Stimulated activated CD4-positive, alpha-beta T cell treated with anti-CD3 and anti-CD28 coated beads, Interleukin-12 subunit alpha, Interleukin-12 subunit beta, amount 100 ng/mL, for 24 hours (primary cell): ENCODE measurements at places on chromosomes 3 and 15.

DNA sequence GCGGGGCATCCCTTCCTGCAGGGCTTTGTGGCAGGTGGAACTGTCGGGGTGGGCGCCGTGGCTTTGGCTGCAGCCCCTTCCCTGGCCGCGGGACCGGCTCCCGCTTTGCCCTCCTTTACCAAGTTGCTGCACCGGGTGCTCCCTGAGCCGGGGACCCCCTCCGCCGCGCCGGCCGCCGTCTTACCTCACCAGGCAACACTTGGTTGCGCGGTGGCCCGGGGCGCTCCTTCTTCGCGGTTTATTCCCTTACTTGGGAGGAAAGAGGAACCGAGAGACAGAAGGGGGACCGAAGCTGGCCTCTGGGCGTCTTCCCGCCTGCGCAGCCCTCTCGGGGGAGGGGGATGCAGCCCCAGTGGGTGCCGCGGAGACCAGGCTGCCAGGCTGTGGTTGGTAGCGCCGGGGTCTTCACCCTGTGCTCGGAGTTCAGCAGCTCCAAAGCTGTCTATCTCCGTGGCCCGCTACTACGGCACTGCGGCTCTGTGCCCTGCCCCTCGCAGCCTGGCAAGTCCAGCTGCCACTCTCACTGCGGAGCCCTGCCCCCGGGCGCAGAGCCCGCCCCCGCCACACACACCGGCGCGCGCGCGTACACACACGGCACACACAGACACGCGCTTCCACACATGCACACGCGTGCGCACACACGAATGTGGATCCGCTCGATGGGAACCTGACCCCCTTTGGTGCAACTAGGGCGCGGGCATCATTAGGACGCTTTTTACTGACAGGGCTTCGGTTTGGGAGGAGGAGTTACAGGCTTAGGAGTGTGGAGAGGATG is at the start of gene DGKG:
DGKG (minus strand) TSS at position 473 of the 775 bp plus-strand sequence. CDS start 41,775 bp downstream, outside the sequence.
- no peak for DNase-seq

DNA sequence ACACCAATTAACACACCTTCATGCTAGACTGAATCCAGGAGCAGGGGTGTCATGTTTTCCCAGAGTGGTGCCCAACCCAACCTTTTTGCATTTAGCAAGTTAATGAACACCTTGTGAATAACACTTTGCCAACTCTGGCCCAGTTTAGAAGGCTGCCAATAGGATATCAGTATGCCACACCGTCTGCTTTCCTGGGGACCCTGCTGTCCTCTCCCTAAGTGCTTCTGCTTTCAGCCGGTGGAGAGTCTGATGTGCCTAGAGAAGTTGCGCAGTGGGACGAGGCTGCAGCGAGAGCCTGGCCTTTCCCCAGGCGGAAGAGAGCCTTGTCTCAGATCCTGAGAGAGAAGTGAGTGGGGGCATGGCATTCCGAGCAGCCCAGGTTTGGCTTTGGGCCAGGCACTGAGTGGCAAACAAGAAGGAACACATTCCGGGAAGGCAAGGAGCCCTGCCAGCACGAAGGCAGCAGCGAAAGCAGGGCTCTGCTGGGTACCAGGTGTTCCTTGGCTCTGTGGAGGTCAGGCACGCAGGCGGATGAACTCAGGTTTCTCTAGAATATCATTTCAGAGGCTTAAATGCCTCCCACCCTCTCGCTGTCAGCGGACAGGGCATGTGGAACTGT is 36.9 kb downstream of the SENP8 start:
- DNase-seq, result no peak

DNA sequence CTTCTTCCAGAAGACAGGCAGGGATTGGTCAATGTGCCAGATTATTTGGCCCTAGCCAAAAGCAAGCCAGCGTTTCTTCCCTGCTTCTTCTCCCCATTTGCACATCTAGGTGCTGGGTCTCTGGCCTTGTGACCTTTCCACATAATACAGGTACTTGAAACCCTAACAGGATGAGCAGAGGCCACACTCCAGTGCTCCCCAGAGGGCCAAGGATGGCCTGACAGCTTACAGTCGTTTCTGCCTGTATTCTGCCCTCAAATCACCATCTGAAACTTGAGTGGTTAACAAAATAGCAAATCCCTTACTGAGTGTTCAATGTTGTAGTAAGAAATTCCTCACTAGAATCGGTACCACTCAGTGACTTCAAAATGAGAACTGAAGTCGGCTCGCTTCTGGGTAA is 29.1 kb downstream of the MKRN2 start:
- DNase-seq, result no peak

DNA sequence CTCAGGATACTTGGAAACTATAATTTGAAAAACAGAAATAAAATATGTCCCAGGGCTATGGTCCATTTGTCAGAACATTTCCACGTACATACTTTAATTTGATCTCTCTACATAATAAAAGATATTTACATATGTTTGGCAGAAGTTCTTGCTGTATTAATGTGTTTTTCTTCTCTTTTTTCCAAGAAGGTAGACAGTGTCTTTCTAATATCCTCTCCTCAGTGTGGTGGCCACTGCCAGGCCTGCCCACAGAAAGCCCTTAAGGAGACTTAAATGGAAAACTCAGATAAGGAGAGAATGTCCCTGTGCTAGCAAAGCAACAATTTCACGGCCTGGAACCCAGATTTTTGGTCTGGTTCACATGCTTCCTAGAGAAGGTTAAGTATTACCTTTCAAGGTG is 76.5 kb upstream of the ARHGEF26 start:
- DNase-seq, result no peak

DNA sequence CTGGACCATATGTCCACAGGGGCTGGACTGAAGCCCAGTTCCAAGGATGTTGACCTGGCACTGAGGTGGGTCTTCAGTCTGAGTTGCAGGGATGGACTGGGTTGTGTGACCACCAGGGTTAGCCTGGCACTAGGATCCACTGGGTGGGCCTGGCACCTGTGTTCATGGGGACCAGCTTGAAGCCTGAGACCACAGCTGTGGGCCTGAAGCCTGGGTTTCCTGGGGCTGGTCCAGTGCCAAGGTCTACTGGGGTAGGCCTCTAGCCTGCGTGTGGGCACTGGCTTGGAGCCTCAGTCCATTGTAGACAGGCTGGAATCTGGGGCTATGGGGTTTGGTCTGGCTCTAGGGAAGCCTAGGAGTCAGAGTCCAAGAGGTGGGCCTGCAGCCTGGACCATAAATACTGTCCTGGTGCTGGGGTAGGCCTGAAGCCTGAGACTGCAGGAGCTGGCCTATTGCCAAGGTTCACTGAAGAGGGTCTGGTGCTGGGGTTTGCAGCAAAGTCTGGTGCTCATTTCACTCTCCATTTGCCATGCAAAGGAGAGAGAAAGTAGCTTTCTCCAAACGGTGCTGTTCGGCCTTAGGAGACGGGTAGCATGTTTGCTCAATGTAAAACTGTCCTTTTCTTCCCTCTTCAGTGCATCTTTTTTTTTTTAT is 51.2 kb upstream of the TBC1D5 start:
- no peak for DNase-seq

GRCh38 chr3:124631727-124632126 is 98.5 kb upstream of the UMPS start:
- no peak for DNase-seq

DNA sequence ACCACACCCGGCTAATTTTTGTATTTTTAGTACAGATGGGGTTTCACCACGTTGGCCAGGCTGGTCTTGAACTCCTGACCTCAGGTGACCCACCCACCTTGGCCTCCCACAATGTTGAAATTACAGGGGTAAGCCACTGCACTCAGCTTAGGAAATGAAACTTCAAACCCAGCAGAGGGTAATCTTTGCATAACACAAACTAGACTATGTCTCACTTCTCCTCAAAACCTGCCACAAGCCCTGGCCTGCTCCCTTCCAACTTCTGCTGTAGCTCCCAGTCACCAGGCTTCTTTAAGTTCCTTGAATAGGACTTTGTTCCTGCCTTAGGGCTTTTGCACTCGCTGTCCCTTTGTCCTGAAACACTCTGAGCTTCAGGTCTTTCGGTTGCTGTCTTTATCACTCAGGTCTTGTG is 39.2 kb upstream of the SEMA4B start:
- no peak for DNase-seq

DNA sequence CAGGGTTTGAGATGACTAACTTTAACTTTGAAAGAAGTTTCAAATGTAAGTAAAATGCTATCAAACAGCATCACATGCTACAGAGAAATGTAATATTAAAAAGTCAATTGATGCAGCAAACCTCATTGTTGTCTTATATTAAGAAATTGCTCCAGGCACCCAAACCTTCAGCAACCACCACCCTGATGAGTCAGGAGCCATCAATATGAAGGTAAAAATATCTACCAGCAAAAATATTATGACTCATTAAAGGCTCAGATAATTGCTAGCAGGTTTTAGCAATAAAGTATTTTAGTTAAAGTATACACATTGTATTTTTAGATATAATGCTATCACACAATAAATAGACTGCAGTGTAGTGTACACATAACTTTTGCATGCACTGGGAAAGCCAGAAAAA is 746.3 kb downstream of the ZPLD1 start:
- DNase-seq, result no peak

GRCh38 chr3:103711670-103712069 is 1276.9 kb downstream of the ZPLD1 start:
- DNase-seq, result no peak

DNA sequence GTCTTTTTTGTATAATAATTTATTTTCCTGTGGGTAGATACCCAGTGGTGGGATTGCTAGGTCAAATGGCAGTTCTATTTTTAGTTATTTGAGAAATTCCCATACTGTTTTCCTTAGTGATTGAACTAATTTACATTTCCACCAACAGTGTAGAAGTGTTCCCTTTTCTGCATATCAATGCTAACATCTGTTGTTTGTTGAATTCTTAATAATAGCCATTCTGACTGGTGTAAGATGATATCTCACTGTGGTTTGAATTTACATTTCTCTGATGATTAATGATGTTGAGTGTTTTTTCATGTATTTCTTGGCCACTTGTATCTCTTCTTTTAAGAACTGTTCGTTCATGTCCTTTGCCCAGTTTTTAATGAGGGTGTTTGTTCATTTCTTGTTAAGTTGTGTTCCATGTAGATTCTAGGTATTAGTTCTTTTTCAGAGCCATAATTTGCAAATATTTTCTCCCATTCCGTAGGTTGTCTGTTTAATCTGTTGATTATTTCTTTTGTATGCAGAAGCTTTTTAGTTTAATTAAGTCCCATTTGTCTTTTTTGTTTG is 713.3 kb upstream of the EPHA6 start:
- DNase-seq, result no peak

GRCh38 chr15:27574541-27575054 is 524.5 kb downstream of the OCA2 start:
- DNase-seq, result no peak

DNA sequence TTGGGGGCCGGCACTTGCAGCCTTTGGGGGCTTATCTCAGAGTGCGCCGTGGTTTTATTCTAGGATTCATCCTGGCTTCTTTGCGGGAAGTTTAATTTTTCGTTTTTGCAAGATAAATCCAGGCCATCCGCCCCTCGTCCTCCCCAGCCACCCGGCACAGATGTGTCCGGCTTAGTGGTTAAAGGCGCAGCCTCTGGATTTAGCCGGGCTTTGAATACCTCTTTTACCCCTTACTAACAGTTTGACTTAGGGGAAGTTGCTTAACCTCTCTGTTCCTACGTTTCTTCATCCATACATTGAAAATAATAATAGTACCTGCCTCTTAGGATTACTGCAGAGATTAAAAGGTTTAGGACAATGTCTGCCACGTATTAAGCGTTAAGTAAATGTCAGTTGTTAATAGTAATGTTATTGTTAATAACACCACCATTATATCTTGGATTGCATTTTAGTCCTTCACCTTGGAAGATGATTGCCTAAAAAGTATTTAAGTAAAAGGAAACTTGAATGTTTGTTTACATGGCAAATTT is 714 bp downstream of the ECT2 start:
- DNase-seq, result peak; percentile 4
